ENCODE measurements at places on chromosomes 16 and 17.

- no peak for DNase-seq
Measured at GRCh38 chr17:57255182-57255775, 1.0 kb upstream of the MSI2 start.

DNA sequence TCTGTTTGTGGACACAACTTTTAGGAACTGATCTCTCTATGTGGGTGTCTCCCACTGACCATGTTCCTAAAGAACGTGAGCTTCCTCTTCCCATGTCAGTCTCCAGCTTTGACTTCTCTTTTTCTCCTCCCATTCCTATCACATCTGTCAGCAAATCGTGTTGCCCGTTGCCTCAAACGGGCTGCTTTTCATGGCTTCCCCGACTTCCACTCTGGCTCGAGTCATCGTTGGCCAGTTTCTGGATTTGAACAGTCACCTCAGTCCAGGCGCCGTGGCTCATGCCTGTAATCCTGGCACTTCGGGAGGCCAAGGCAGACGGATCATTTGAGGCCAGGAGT, 5.4 kb downstream of the ABCC1 start:
- DNase-seq = no peak

DNA sequence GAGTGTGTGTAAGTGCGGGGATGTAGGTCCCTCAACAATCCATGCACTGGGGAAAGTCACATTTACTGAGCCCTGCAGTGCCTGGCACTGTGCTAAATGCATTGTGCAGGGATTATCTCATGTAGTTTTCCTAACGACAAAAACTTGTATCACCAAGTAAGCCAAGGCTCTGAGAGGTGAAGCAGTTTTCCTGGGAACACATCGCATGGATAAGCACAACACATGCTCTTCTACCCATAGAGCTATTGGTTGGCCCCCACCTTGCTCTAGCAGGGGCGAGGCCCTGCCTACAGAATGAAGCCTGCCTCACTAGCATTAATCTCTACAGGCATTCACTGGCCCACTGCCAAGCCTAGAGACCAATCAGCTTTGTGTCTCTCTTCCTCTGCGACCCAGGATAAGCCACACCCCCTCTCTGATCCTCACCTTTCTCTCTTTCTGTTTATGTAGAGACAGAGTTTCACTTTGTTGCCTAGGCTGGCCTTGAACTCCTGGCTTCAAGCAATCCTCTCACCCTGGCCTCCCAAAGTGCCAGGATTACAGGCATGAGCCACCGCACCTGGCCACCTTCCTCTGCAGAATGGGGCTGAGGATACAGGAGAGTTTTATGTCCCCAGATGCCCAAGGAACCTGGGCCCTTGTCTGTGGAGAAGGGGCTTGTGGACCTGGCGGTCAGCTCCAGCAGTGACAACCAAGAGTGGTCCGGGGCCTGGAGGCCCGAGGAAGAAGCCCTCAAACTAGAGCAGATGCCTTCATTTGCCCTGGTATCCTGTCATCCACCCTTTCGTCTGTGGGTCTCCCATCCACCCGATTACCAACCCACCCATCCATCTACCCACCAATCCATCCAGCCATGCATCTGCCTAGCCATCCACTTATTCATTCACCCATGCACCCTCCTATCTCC, 12.8 kb downstream of the CDH16 start:
- DNase-seq = peak; percentile 20

- DNase-seq = no peak
Measured at GRCh38 chr17:76550712-76551615, 11.1 kb downstream of the PRCD start.

- no peak for DNase-seq
Measured at GRCh38 chr17:49645654-49646053, 32.2 kb downstream of the SPOP start.

GRCh38 chr17:6108382-6108781, 38.2 kb downstream of the WSCD1 start:
- no peak for DNase-seq

All from CD4-positive, alpha-beta T cell treated with Interferon alpha-2 for 1 hour (primary cell).